Psoas muscle (tissue), 8 donors: ENCODE measurements at places on chromosomes 1 and 21. TPM values are rescaled to one million over a fixed set of nuclear protein-coding genes. Genes with fewer than 3 reads are reported as not detected.

Gene RER1
- 68.8 TPM for polyA plus RNA-seq

Gene DRAM2
- 41.0 TPM for polyA plus RNA-seq

Gene SPATA21
- 0.52 TPM for polyA plus RNA-seq

Gene FCMR
- polyA plus RNA-seq: 1.0 TPM

Gene VPS26C
- polyA plus RNA-seq: 78.2 TPM

Gene ATP5PO
- 593 TPM for polyA plus RNA-seq
